ENCODE measurements at places on chromosomes 6 and 20. TPM values are rescaled to one million over a fixed set of nuclear protein-coding genes. Genes with fewer than 3 reads are reported as not detected.
A peak's percentile ranks its signal among the peaks of the same experiment; 100 is the strongest.

KHDC1L gene
- not detected for total RNA-seq

- peak; percentile 46 for DNase-seq
- H3K27ac ChIP-seq = no peak overlapping the region
- no peaks in the 10 kb centered on the region for H3K36me3 ChIP-seq
- H3K27me3 ChIP-seq = no peaks in the 10 kb centered on the region
- H3K4me1 ChIP-seq = peaks cover 19% of the 10 kb centered on the region
Measured at GRCh38 chr6:170445971-170446370, 107.1 kb downstream of the PSMB1 start.

GRCh38 chr6:114998492-114998891 is 655.7 kb upstream of the HS3ST5 start:
- no peaks in the 10 kb centered on the region for H3K36me3 ChIP-seq
- no peaks in the 10 kb centered on the region for H3K4me1 ChIP-seq
- H3K4me3 ChIP-seq = no peak overlapping the region
- DNase-seq = no peak
- H3K27me3 ChIP-seq = no peaks in the 10 kb centered on the region

DNA sequence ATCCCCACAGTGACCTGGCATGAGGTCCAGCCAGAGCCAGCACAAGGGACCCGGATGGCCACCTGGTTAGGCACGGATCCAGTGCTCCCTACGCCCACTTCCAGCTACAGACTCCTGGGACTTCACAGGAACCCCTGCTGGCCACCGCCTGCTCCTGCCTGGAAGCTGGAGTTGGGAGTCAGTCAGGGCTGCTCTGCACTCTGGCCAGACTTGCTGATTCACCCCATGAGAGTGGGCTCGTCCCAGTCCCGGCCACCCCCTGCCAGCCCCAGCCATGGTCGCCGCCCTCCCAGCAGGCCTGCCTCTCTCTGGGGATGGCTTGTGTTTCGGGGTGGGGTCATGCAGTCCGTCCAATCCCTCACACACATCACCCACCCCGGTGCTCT is 125.8 kb downstream of the DLL1 start:
- no peaks in the 10 kb centered on the region for H3K27me3 ChIP-seq
- no peak overlapping the region for H3K27ac ChIP-seq
- H3K4me1 ChIP-seq = no peaks in the 10 kb centered on the region

GHRH gene
- not detected for total RNA-seq

- H3K27me3 ChIP-seq = no peaks in the 10 kb centered on the region
- no peak overlapping the region for H3K4me3 ChIP-seq
Measured at GRCh38 chr6:12504325-12504966, 212.1 kb upstream of the PHACTR1 start.

ADAM33 gene
- 9.1 TPM for total RNA-seq

DNA sequence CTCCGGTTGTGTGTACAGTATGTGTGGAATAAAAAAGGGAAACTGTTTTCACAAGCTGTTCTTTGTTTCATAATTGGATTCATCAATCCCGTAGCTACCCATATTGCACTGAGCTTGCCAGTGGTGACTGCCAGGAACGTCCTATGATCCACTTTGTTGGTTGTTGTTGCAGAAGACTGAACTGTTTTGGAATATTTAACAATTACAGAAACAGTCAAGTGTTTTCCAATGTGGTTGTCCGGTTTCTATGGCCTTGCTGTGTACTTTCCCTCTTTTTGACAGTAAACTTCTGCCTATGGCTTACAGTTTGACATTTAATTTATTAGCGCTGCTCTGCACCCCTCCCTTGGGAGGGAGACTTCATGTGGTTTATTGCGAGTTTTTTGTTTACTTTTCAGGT is 141.2 kb downstream of the DTNBP1 start:
- no peak overlapping the region for H3K4me3 ChIP-seq
- H3K27ac ChIP-seq = peak overlapping the region; percentile 13
- H3K4me1 ChIP-seq = peaks cover 17% of the 10 kb centered on the region
- DNase-seq = no peak
- no peaks in the 10 kb centered on the region for H3K27me3 ChIP-seq
- peaks cover 4% of the 10 kb centered on the region for H3K36me3 ChIP-seq

FLRT3 gene
- 31.4 TPM for total RNA-seq

MPIG6B gene
- not detected for total RNA-seq

- DNase-seq = no peak
- H3K27me3 ChIP-seq = no peaks in the 10 kb centered on the region
- H3K4me3 ChIP-seq = no peak overlapping the region
- no peak overlapping the region for H3K27ac ChIP-seq
Measured at GRCh38 chr20:46235077-46235476, 73.2 kb downstream of the CDH22 start.

RAET1G gene
- 2.0 TPM for total RNA-seq

GRCh38 chr6:19369785-19370184 is 467.4 kb upstream of the ID4 start:
- H3K27me3 ChIP-seq = no peaks in the 10 kb centered on the region
- H3K36me3 ChIP-seq = no peaks in the 10 kb centered on the region
- H3K4me1 ChIP-seq = no peaks in the 10 kb centered on the region

- H3K4me3 ChIP-seq = peak overlapping the region; percentile 58
- peak overlapping the region; percentile 91 for H3K27ac ChIP-seq
- H3K36me3 ChIP-seq = no peaks in the 10 kb centered on the region
- DNase-seq = peak; percentile 51
Measured at GRCh38 chr6:31402324-31403282, 792 bp upstream of the MICA start.

GRCh38 chr20:23149623-23150279 is 63.6 kb upstream of the CD93 start:
- H3K27me3 ChIP-seq = no peaks in the 10 kb centered on the region
- H3K36me3 ChIP-seq = no peaks in the 10 kb centered on the region
- no peak for DNase-seq
- no peaks in the 10 kb centered on the region for H3K4me1 ChIP-seq
- H3K4me3 ChIP-seq = no peak overlapping the region

- no peak overlapping the region for H3K4me3 ChIP-seq
- no peaks in the 10 kb centered on the region for H3K36me3 ChIP-seq
- H3K27me3 ChIP-seq = no peaks in the 10 kb centered on the region
- H3K4me1 ChIP-seq = peaks cover 3% of the 10 kb centered on the region
Measured at GRCh38 chr20:62838128-62838891, 21.5 kb downstream of the COL9A3 start.
